Muscle of leg (tissue), 16 donors: ENCODE measurements at places on chromosomes 16 and 17. TPM values are rescaled to one million over a fixed set of nuclear protein-coding genes. Genes with fewer than 3 reads are reported as not detected.

TMEM92 gene
- 0.35 TPM for total RNA-seq

MT4 gene
- not detected for total RNA-seq

KRTAP9-8 gene
- not detected for total RNA-seq

TBC1D28 gene
- not detected for total RNA-seq

CLEC18B gene
- 2.0 TPM for total RNA-seq

CIBAR2 gene
- not detected for total RNA-seq
